Activated CD4-positive, alpha-beta T cell treated with anti-CD3 and anti-CD28 coated beads, Interleukin-2, amount 50 U/mL, for 24 hours (primary cell): ENCODE measurements at places on chromosomes 2 and 18.
A peak's percentile ranks its signal among the peaks of the same experiment; 100 is the strongest.

- no peak for DNase-seq
Measured at GRCh38 chr2:151727593-151728552, 6.4 kb downstream of the NEB start.

DNA sequence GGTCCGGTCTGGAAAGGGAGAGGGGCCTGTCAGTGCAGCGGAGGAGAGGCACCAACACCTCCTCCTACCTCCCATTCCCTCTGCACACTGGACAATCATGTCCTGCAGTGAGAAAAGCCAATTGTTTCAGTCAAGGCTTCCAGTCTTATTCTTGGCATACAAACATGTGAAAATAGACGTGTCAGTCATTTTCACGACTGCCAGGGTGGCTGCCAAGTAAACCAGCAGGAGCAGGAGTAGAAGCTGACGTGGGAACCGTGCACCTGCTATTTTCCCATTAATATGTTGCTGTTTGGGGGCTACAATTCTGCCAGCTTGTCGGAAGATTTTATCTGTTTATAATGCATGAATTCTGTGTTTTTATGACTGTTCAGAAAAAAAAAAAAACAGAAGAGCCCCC lies 202.3 kb downstream of the SPP2 start:
- DNase-seq: no peak

DNA sequence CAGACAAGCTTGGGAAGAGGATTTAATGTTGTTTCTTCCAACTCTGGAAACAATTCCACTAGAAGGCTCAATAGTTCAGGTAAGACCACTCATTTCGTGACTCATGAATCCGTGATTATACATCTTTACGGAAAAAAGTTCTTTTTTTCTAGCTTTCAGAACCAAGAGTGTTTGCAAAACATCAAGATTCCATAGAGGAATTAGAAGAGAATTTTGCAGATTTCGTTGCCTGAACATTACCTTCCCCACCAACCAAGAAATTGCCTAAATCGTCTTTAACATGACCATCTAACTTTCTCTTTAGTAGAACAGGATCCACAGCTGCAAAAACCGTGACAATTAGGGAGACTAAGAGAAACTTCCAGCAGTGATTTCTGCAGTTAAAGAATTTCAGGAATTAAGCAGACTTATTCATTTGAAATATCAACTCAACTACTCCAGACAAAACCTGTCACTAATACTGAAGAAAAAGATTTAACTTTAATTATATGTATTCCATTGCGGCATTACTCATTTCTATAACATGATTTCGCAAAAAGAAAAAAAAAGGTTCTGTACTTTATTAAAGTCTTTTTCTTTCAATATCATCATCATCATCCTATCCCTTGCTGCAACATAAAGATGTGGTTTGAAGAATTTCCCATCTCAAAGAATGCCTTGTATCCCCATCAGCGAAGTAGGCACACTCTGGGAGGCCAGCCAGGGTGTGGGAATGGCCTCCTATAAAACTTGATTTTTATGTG lies 1.9 kb upstream of the NAB1 start:
- DNase-seq: no peak

- peak; percentile 18 for DNase-seq
Measured at GRCh38 chr2:14903709-14904374, 271.3 kb downstream of the LRATD1 start.

- no peak for DNase-seq
Measured at GRCh38 chr2:9824956-9825720, 18.1 kb upstream of the TAF1B start.

DNA sequence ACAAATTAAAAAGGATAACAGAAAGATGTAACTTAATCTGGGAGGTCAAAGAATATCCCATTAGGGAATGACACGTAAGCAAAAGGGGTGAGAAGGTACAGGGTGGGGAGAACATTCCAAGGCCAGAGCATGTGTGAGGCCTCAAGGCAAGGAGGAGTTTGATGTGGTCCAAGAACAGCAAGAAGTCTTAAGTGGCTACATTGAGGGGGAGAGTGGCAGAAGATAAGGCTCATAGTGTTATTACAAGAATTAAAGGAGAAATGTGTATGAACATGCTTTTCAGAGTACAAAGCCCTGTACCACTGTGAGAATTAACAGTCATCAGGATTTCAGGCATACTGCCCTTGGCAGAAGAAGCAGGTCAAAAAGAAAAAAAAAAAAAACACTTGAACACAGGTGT lies 174.4 kb upstream of the ERBB4 start:
- no peak for DNase-seq
